ENCODE measurements at places on chromosomes 2 and 18.

DNA sequence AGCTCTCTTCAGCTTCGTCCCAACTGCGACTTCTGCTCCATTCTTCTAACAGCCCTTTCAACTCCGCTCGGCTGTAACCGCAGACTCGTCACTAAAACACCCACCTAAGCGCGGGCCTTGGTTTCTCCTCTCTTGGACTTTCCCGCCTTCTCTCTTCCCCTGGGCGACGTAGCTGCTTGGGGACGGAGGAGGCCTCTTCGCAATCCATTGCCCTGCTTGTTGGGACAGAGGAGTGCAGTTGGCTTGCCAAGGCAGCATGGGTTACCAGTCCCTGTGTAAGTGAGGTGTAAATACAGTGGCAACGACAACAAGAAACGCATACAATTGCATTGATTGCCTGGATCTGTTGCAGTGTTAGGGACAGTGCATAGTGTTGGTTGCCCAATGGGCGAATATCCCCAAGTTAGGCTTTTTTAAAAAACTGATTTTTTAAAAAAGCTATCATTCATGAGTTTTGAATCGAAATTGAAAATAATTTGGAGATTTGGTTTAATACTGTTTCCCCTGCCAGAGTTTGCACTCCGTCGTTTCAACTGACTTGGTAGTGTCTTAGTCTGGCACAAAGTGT lies 484 bp upstream of the DARS1 start:
- no peak for DNase-seq

DNA sequence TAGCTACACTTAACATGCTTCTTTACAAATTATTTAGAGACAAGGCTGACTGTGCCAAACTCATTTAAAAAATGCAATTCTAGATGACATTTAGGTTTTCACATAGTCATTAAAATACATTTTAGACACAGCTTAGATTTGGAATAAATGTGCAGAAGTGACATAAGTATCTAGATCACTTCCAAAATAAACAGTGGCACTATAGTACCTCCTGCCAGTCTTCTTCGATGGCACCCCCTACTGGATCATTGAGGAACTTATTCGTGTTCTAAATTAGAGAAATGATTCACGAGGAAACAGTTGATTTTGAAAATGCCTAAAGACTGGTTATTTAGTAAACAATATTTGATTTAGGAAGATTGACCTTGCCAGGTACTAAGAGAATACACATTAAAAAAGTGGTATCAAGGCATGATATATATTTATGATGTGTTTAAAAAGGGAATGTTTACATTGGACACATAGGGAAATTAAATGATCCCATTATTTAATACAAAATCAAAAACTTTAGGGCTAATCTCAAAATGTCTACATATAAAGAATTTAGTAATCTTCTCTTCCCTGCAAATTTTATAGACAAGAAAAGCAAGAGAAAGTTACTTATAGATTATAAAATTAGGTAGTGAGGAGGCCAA lies 323.9 kb downstream of the XIRP2 start:
- DNase-seq: peak; percentile 7

DNA sequence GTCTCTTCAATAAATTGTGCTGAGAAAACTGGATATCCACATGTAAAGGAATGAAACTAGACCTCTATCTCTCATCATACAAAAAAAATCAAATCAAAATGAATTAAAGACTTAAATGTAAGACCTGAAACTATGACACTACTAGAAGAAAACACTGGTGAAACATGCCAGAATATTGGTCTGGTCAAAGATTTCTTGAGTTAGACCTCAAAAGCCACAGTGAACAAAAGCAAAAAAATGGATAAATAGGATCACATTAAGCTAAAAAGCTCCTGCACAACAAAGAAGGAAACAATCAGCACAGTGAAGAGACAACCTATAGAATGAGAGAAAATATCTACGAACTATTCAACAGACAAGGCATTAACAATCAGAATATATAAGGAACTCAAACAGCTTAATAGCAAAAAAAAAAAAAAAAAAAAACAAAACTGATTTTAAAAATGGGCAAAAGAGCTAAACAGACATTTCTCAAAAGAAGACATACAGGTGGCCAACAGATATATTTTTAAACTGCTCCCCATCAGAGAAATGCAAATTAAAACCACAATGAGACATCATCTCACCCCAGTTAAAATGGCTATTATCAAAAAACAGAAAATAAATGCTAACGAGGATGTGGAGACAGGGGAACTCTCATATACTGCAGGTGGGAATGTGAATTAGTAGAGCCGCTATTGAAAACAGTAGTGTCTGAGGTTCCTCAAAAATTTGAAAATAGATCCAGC lies 66.3 kb downstream of the NCKAP1 start:
- no peak for DNase-seq

GRCh38 chr2:168816369-168816768 lies 13.9 kb downstream of the NOSTRIN start:
- DNase-seq: no peak

GRCh38 chr18:44458777-44459176 lies 221.9 kb upstream of the SETBP1 start:
- DNase-seq: no peak
